ENCODE measurements at places on chromosomes 1 and 21.
A peak's percentile ranks its signal among the peaks of the same experiment; 100 is the strongest.

DNA sequence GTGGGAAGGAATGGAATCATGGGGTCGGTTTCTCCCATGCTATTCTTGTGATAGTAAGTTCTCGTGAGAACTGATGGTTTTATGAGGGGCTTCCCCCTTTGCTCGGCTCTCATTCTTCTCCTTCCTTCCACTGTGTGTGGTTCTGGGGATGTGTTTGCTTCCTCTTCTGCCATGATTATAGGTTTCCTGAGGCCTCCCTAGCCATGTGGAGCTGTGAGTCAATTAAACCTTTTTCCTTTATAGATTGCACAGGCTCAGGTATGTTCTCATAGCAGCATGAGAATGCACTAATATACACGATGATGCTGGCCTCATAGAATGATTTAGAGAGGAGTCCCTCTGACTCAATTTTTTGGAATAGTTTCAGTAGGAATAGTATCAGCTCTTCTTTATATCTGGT lies 195.4 kb upstream of the IVNS1ABP start:
- DNase-seq, result no peak

DNA sequence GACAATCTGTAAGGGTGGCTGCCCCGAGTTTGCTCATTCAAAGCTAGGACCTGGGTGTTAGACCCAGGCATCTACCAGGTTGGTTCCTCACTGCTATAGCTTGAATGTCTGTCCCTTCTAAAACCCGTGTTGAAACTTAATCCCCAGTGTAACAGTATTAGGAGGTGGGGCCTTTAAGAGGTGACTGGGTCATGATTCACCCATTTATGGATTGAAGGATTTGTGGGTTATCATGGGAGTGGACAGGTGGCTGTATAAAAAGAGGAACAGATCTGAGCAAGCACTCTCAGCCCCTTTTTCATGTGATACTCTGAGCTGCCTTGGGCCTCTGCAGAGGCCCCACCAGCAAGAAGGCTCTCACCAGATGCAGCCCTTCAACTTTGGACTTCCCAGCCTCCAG lies 29.4 kb downstream of the PSMG1 start:
- no peak for DNase-seq

DNA sequence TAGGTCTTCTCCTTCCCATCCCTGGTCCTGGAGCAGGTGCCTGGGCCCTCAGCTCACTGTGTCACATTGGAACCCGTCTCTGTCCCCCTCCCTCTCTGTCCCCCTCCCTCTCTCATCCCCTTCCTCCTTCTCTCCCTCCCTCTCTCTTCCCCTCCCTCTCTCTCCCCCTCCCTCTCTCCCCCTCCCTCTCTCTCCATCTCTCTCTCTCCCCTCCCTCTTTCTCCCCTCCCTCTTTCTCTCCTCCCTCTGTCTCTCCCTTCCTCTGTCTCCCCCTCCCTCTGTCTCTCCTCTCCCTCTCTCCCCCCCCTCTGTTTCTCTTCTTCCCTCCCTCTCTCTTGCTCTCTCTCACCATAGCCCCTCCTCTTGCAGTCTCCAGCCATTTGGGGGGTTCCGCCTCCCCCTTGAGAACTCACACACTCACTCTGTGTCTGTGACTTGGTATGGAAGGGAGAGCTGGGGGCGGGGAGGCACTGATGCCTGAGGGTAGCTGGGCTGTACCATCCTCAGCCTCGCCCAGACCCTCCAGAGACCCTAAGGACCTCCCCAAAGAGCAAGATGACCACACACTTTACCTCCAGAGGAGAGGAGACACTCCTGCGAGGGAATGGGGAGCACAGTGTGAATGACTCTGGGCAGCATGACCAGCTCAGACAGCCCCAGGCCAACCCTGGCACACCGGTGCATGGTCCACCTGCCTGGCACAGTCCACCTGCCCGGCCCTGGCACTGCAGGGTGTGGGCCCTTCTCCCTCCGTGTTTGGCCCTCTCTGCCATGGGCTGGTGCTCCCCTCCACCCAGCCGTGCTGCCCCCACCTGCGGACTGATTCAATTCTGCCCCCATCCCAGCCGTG lies 102.8 kb upstream of the ARHGEF16 start:
- no peak for DNase-seq

- DNase-seq, result no peak
Observed at GRCh38 chr1:19381261-19381660, 69.1 kb downstream of the SLC66A1 start.

DNA sequence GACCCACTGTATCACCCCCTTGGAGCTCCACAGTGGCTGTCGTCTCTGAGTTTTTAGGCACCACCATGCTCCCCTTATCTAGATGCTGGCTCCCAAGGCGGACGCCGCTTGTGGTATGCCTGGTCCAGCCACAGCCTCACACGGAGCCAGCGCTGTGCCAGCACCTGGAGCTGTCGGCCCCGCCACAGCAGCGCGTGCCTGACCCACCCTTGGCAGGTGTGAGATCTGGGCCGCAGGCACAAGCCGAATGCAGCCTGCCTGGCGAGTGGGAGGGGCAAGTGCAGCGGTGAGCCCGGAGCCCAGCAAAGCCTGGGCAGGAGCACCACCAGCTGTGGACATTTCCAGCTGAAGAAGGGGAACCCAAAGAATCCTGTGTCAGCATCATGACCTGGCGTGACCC lies 91.9 kb upstream of the BACE2 start:
- no peak for DNase-seq

DNA sequence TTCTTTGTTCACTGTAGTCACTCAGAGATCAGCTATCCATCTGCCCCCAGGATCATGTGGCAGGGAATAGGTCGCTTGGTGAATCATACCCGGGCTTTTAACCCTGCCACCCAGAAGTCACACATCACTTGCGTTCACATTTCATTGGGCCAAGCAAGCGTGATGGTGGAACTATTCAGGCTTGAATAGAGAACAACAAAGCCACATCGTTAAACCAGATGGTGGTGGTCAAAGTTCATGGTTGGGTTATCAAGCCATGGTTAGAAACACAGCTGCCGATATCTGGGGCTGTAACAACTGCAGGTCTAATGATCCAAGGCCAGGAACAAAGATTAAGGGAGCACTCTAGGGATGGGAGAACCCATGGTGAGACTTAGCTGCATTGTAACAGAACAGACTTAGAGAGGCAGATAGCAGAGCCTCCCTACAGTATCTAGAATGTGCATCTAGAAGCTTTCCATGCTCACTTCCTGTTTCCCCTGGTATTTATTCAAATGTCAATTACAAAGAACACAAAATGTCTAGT lies 40.0 kb upstream of the PTPRC start:
- DNase-seq, result peak; percentile 38

- no peak for DNase-seq
Observed at GRCh38 chr21:38472412-38473108, 25.7 kb downstream of the ERG start.

DNA sequence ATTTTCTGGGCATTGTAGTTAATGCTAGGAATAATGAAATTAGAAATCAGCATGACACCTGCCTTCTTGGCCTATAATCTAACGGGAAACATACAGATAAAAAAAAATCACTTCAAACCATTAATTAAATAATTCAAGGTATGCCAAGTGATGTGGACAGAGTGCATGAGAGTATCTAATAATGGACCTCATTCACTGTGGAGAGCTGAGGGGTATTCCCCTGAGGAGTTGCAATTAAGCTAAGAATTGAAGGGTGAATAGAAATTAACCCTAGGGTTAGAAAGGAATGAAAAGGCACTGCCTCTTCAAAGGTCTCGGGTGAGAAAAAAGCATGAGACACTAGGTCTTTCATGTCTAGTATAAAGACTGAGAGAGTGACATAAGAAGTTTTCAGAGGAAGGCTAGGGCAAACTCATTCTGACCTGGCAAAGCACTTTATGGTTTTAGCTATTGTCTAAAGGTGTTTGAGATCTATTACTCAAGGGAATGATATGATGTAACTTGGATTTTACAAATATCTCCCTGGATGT lies 466.1 kb downstream of the KCNT2 start:
- no peak for DNase-seq

GRCh38 chr1:221138516-221138915 lies 259.3 kb downstream of the HLX start:
- no peak for DNase-seq

DNA sequence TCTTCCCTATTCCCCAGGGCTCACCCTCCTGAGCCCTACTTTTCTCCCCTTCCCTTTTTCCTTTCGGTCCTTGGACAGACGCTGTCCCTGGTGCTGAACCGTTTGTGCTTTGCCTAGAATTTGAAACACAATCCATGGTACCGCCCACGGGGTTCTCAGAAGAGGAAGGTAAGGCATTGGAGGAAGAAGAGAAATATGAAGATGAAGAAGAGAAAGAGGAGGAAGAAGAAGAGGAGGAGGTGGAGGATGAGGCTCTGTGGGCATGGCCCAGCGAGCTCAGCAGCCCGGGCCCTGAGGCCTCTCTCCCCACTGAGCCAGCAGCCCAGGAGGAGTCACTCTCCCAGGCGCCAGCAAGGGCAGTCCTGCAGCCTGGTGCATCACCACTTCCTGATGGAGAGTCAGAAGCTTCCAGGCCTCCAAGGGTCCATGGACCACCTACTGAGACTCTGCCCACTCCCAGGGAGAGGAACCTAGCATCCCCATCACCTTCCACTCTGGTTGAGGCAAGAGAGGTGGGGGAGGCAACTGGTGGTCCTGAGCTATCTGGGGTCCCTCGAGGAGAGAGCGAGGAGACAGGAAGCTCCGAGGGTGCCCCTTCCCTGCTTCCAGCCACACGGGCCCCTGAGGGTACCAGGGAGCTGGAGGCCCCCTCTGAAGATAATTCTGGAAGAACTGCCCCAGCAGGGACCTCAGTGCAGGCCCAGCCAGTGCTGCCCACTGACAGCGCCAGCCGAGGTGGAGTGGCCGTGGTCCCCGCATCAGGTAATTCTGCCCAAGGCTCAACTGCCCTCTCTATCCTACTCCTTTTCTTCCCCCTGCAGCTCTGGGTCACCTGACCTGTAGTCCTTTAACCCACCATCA lies 10.4 kb downstream of the BCAN start:
- DNase-seq, result peak; percentile 49

DNA sequence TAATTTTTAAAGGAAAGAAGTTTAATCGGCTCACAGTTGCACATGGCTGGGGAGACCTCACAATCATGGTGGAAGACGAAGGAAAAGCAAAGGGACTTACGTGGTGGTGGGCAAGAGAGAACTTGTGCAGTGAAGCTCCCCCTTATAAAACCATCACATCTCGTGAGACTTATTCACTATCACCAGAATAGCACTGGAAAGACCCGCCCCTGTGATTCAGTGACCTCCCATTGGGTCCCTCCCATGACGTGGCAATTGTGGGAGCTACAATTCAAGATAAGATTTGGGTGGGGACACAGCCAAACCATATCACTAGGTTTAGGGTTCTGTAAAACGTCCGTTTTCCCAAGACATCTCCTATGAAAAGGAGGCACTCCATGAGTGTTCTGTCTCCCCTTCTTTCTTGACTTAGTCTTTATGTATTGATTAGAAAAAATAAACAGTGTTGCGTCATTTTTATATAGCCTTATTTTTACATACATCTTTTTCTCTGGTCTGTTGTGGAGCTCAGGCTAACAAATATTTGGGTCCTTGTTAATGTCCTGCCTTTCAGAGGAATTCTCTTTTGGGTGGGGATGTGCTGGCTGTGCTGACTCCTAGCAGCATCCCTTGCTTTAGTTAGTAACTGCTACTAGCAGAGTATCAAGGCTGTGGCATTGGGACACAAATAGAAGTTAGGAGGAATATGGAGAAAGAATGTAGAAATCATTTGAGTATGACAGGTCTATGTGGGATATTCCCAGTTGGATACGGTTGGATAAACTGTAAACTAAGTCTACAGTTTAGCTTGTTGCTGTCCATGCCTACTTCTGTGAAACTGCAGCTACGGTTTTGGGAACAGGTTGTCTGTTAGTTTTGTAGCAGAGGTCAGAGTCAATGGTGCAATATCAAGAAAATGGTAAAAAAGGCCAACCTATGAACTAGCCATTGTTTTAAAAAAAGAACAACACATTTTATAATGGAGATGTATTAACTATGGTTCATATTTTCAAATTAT lies 23.5 kb downstream of the BACH1 start:
- DNase-seq, result no peak

DNA sequence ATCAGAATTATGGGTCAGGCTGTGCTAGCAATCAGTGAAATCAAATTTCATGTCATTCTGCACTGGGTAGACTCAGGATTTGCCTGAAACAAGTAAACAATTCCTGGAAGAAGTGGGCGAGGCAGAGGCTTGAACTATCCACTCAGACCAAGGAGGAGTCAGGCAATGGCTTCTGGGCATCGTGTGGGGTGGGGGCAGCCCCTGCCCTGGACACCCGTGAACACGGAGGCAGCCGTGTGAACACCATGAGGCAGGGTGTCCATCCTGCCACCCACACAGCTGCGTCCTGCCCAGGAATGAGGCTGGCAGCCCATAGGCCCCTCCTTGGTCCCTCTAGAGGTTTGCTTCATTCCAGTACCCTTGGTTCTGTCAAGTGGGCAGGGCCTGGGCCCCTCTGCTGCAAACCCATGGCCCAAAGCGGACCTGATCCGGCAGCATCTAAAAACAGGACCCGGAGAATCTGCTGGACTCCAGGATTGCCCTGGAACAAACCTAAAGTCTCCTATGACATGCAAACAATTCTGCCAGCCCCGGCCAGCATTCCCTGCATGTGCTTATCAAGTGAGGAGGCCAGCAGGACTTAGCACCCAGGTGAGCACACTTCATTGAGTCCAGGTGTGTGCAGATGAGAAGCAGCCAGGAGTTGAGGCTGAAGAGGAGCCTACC lies 69.5 kb downstream of the PDE9A start:
- no peak for DNase-seq

DNA sequence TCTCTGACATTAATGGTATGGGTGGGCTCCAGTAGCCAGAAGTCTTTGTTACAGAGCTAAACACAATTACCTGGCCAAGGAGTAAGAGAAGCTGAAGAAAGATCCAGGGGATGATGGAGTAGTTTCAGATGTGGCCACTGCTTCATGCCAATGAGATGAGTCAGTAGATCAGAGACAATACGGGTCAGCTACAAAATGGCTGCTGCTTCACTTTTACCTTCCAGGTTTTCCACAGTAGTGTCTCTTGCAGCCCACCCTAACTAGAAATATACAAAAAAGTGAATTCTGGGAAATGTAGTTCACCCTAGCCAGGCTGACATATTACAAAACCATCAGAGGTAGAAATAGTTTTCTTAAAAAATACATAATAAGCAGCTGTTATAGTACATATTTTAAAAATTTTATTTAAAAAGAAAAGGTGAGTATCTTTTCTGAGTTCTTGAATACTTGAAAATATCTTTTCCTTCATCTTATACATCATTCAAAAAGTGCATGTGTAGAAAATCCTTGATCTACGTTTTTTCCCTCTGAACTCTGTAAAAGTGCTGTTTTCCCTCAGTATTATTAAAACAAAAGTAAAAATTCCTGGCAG lies 36.1 kb downstream of the LRIF1 start:
- DNase-seq, result no peak
